Activated effector memory CD4-positive, alpha-beta T cell treated with anti-CD3 and anti-CD28 coated beads, Interleukin-2, amount 50 U/mL, for 16 hours (primary cell): ENCODE measurements at places on chromosomes 3 and 15.

GRCh38 chr3:30511524-30512251, 94.7 kb upstream of the TGFBR2 start:
- no peak for DNase-seq

GRCh38 chr15:49624056-49624455, 3.2 kb downstream of the DTWD1 start:
- no peak for DNase-seq

GRCh38 chr3:65350801-65351476, 663.1 kb upstream of the ADAMTS9 start:
- no peak for DNase-seq

- peak; percentile 69 for DNase-seq
Measured at GRCh38 chr3:193605876-193606275, 12.9 kb downstream of the OPA1 start.

DNA sequence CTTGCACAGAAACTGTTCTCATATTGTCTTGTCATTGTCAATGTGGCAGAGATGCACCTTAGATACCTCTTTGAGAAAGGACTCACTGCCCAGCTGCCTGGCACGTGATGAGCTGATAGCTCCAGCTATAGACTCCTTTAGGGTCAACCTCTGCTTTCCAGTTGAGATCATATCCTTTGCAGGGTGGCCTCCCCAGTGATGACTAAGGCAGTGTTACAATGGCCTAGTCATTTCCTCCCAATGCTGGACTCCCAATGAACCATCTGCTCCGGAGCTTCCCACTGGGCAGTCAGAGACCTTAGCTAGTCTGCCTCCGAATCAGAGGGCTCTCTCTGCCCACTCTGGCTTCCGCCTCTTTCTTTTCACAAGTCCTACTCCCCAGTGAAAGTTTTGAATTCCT, 79.5 kb downstream of the CHRD start:
- DNase-seq, result no peak

DNA sequence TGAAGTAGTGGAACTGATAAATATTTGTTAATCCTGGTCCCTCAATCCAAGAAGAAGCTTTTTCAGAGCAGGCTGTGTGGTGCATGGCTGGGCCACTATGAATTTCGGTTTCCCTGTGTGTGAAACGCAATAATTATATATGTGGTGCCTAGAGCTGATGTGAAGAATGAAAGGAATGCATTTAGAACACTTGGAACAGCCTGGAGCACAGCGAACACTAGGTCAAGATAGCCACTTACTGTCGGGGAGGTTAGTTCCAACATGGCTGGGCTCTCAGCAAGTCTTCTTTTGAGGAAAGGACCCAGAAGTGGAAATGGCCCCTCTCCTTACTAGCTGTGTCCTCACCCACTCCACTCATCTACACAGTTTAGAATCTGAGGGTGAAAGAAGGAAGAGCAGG, 245.7 kb downstream of the FHIT start:
- no peak for DNase-seq

- no peak for DNase-seq
Measured at GRCh38 chr3:17360991-17361390, 381.4 kb downstream of the TBC1D5 start.

DNA sequence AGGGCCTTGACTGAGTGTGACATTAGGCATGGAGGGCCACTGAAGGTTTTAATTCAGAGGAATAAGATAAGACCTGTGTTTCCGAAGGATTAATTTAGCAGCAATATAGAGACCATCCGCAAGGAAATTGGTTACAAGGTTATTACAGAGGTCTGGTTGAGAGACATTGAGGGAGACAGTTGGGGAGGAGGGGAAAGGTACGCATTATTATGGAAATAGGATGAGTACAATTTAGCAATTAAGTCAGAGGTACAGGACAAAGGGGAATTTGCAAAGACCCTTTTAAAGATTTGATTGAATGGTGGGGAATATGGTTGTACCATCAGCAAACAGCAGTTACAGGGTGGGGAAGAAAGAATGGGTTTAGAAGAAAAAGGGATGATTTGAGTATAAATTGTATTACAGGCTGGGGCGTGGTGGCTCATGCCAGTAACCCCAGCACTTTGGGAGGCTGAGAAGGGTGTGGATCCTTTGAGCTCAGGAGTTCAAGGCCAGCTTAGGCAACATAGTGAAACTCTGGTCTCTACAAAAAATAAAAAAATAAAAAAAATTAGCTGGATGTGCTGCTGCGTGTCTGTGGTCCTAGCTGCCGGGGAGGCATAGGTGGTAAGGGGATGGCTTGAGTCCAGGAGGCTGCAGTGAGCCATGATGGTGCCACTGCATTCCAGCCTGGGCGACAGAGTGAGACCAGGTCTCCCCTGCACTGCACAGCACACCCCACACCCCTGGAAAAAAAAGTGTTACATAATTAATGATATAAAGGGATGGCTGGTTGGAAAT, 11.3 kb downstream of the ARL8B start:
- no peak for DNase-seq

GRCh38 chr15:55824857-55825613, 82.1 kb upstream of the PRTG start:
- no peak for DNase-seq

GRCh38 chr15:29222129-29222853, 47.3 kb downstream of the NSMCE3 start:
- DNase-seq, result no peak

DNA sequence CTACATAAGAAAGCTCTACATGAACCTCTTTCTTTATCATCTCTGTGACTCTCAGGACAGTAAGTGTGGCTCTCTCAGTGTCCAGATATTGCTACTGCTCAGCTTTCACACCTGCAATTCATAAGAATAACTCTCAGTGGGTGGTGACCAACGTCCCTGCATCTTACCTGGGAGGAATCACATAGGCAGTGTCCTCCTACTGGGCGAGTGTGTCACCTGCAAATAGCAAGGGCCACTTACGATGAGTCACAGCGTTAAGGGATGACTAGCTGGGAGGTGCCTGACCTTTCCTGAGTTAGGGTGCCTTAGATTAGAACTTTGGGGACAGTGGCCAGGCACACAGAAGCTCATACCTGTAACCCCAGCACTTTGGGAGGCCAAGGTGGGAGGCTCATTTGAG, 90.8 kb upstream of the C3orf80 start:
- DNase-seq, result no peak

DNA sequence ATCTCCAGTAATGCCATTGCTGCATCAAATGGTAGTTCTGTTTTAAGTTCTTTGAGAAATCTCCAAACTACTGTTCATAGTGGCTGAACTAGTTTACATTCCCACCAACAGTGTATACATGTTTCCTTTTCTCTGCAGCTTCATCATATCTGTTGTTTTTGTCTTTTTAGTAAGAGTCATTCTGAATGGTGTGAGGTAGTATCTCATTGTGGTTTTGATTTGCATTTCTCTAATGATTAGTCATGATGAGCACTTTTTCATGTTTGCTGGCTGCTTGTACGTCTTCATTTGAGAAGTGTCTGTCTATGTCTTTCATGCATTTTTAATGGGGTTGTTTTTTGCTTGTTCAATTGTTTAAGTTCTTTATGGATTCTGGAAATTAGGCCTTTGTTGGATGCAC, 10.2 kb upstream of the GCSAM start:
- DNase-seq, result no peak

GRCh38 chr15:62306851-62307504, 141.9 kb upstream of the C2CD4B start:
- no peak for DNase-seq

- no peak for DNase-seq
Measured at GRCh38 chr3:19539518-19540392, 391.4 kb downstream of the KCNH8 start.

DNA sequence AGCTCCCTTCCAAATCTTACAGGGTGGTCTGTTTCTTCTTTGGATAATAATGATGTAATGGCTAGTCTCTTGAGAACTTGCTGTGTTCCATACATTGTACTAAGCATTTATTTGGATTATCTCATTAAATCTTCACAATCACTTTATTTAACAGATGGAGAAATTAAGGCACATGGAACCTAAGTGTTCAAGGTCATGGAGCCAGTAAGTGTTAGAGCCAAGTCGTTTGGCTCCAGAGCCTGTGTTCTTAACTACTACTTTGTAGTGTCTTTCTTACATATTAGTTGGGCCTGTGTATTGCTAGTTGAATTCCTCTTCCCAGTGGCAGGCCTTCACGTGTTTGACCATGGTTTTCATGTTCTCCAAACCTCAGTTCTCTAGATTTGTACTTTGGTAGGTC, 177.8 kb downstream of the ATG7 start:
- no peak for DNase-seq

GRCh38 chr15:52060501-52060900, 41.5 kb downstream of the MAPK6 start:
- no peak for DNase-seq

DNA sequence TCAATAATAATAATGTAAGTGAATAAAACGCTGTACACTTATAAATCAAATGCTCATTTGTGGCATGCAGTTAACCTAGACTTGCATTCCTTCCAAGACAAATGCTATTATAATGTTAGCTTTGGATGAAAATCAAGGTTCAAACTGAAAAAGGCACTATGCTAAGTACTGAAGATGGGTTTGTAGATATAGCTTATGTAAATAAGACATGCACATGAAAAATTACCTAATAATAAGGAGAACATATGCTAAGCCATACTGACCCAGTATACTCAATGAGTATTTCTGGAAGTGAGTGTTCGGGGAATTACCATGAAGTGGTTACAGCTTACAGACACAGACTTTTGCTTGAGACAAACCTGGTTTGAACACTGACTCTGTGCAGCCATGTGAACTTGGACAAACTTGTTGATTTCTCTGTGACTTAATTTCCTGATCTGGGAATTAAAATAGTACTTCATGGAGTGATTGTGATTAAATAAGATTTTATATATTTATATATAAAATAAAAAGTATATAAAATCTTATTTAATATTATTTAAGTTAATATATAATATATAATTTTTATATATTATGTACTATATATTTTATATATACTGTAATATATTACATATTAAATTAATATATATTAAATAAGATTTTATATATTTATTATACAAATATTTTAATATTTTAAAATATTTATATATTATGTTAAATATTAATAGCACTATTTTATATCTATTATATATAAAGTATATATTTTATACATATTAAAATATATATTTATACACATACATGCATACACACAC, 159.2 kb downstream of the ZPLD1 start:
- DNase-seq, result no peak

DNA sequence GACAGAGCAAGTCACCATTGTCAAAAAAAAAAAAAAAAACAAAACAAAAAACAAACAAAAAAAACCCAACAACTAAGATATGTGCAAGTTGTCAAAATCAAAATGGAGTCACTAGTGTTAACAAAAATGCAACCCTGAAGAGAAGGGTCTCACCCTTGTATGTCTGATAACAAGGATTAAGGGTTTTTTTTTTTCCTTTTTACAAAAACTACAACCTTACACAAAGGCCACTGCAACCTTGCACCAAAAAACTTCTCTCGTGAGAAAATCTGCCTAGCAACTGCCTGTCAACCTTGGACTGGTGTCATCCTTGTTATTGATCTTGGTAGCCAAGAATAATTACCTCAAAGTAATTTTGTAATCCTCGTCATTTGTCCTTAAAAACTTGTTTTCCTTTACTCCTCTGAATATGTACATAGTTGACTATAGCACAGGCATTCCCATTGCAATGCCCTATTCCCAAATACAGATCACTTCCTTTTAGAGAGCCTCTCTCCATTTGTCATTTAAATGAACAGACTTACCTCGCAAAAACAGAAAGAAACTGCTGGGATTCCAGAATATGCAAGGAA, 24.0 kb downstream of the TFRC start:
- no peak for DNase-seq

GRCh38 chr3:16548721-16549120, 35.2 kb upstream of the RFTN1 start:
- no peak for DNase-seq

DNA sequence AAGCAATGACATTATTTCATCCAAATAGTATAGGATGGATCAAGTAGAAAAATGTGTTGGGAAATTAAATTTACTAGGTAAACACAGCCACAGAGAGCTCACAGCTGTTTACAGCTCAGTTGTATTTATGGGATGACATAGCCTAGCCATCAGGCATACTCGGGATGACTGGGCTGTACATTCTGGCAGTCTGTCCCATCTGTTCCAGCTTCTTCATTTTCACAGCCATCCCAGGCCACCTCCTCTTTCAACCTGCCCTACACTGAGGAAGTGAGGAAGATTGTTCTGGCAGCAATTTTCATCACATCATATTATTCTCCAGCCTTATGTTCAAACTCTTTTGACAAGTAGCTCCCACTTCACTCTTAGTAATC, 98.4 kb upstream of the PFN2 start:
- DNase-seq, result no peak

DNA sequence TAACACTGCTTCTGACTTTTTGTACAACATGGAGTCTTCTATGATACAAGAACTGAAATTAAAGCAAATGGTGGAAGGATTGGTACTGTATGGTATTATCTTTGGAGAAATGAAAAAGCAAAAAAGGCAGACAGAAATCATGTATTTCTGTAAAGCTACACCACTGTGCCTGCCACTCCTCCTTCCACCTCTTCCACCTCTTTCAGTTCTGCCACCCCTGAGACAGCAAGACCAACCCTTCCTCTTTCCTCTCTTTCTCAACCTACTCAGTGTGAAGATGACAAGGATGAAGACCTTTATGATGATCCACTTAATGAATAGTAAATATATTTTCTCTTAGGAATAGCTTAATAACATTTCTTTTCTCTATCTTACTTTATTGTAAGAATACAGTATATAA, 57.0 kb downstream of the CD200 start:
- no peak for DNase-seq

DNA sequence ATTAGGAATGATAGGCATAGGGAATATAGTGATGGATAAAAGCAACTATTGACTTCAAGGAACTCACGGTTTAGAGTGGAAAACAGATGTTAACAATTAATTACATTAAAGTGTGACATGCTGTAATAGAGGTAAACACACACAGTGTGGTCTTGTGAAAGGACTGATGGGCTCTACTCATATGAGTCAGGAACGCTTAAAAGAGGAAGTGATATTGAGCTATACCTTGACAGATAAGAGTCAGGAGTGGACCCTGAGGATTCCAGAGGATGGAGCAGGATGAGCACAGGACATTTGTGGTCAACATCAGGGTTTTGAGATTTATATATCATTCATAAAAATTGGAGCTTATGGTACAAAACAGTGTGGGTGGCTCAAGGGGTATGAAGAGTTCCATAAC, 11.0 kb downstream of the EXOG start:
- DNase-seq, result no peak

DNA sequence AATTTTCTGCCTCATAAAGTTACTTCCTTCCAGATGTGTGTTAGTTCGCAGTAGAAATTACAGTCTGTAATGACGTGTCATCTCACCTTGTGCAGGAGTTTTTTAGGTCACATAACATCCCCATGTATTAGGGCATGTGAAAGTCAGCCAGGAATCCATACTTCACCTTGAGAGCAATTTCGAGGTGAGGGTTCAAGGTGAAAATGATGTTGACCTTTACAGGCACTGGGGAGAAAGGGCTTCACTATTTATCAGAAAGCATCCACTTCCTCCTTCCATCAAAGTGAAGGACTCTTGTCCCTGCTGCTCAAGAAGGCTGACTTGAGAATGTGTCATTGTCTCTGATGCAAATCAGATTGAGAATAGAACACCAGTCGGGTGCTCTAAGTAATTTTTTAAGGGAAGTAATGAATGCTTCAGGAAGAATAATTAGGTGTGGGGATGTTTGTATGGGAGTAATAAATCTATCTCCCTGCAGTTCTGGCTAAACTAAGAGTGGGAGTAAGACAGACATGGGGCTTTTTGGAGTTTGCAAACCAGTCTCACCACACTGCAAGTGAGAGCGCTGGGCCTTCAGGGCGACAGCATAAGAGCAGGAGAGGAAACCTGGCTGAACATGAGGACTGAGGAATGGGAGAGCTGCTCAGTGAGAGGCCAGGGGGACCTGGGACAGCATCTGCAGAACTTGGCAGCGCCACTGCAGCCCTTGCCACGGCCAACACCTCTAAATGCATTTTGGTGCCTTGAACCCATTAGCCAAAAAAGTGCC, 85.9 kb upstream of the IL12A start:
- DNase-seq, result no peak
